Uterus (tissue), 4 donors: ENCODE measurements at places on chromosomes 5 and 9. TPM values are rescaled to one million over a fixed set of nuclear protein-coding genes. Genes with fewer than 3 reads are reported as not detected.

- DNase-seq: no peak
These were observed 116.5 kb upstream of the PHYKPL start for GRCh38 chr5:178349075-178349511.

The FBP2 gene
- total RNA-seq: not detected

The LHX3 gene
- total RNA-seq: not detected

DNA sequence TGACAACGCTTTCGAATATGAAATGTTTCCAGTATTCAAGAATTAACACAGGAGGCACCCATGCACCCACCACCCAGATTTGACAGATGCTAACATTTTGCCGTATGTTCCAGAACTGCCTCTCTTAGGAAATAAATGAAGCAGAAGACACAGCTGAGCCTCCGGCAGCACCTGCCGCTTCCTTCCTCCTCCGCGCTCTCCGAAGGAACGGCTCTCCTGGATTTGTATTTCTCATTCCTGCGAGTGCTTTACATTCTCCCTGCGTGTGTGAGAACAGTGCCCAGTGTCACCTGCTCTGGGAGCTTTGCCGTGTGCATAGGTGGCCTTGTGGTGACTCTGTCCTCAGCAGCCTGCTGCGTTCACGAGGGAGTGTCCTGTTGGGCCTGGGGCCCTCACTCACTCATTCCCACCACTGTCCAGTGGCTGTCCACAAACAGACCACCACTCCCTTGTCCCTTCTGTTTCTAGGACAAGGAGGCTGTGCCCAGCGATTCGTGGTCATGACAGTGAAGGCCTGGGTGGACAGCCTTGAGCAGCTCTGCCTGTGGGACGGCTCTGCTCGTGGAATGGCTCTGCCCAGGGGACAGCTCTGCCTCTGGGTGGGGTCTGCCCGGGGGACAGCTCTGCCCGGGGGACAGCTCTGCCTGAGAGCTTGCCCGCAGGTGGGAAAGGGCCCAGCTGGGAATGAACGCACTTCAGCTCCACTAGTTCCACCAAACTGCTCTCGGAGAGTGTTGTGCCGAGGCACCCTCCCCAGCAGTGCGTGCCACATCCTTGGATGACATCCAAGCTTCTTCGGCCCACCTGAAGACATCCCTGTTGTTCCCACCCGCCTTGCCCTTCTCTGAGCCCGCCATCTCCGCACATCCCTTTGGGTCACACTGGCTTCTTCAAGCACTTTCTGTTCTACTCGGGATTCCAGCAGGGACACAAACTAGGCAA lies 170.5 kb upstream of the PPP1R26 start:
- DNase-seq: no peak

The PTGES gene
- total RNA-seq: not detected

GRCh38 chr5:66621736-66622135 lies 25.5 kb downstream of the MAST4 start:
- DNase-seq: no peak

The SLC34A3 gene
- total RNA-seq: not detected

DNA sequence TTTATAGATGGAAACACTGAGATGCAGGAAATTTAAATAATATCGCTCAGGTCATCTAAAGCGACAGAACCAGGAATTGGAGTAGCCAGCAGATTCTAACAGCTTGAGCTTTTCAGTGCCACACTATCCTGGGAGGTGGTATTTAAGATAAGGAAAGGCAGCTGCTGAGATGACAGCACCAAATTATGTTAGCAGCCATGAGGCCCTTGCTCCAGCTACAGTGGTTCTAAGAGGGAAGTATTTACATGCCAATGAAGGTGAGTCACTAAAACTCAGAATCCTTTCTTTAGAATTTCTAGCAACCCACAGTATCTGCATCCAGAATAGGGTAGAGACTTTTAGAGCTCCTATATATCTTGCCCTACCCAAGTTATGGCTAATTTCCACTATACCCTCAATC lies 127.0 kb upstream of the VLDLR start:
- DNase-seq: no peak
